ENCODE measurements at places on chromosomes 5 and 9.

DNA sequence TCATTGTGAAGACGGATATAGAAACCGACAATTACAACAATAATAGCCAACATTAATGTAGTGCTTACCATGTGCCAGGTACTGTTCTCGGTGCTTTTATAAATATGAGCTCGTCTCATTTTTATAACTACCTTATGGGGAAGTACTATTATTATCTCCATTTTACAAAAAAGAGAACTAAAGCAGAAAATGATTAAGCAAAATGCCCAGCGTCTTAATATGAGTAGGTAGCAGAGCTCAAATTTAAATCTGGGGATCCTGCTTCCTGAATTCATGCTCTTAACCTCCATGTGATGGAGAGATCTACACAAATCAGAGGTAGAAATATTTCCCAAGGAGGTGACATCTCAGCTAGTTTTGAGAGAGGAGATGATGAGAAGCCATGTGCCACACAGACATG lies 256.9 kb downstream of the TRIM32 start:
- DNase-seq, result no peak

DNA sequence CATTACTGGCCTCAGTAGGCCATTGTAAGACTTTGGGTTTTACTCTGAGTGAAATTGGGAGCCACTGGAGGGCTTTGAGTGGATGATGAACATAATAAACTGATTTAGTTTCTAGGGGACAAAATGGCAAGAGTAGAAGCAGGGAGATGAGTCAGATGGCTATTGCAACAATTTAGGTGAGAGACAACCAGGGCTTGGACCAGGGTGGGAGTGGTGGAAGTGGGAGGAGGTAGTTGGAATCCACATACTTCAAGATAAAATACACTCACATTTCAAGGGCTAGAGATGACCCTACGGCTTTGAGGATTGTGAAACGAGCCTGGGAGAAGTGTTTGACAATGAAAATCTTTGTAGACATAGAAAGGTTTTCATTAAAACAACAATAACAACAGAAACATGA lies 136.3 kb downstream of the ACTBL2 start:
- no peak for DNase-seq

DNA sequence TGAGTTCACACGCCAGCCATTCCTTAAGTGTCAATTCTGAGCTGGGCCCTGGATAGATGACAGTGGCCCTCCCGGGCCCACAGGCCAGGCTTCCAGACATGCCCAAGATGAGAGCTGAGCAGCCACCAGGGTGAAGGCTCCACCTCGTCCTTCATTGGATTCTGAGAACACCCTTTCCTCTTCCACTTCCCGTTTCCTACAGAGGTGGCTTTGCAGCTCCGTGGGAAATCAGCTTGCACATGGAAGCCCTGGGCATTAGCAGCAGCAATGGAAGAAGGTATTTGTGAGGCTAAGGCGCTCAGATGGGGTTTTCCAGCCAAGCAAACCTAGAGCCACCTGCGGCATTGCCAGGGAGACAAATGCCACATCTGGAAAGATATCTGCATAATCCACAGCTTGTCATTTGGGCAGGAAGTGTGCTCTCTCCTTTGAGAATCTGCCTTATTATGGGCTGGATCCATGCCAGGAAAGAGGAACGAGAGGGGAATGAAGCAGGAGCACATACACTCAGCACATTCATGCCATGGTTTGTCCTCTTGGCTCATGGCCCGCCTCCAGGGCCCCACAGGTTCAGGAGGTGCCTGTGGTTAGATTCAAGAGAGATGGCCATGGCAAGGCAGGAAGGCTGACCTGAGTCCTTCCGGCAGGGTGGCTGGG lies 34.1 kb downstream of the CFAP77 start:
- DNase-seq, result no peak

GRCh38 chr5:66728049-66728448 lies 131.9 kb downstream of the MAST4 start:
- DNase-seq, result no peak

- DNase-seq, result no peak
Observed at GRCh38 chr9:92265154-92265553, 28.3 kb downstream of the IARS1 start.

GRCh38 chr5:4019009-4019769 lies 423.6 kb downstream of the IRX1 start:
- no peak for DNase-seq

DNA sequence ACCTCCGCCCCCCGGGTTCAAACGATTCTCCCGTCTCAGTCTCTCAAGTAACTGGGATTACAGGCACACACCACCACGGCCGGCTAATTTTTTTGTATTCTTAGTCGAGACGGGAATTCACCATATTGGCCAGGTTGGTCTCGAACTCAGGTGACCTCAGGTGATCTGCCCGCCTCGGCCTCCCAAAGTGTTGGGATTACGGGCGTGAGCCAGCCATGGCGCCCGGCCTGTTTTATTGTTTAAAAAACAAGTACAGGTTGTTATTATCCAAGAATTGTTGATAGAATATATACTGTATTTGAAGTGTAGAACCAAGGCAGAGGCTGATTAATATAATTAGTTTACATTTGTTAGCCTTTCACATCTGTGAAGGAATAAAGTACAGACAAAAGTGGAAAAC lies 8.9 kb downstream of the PARP8 start:
- no peak for DNase-seq

GRCh38 chr9:6894135-6894534 lies 136.4 kb downstream of the KDM4C start:
- no peak for DNase-seq

GRCh38 chr9:73183917-73184861 lies 32.5 kb downstream of the ANXA1 start:
- DNase-seq, result no peak

DNA sequence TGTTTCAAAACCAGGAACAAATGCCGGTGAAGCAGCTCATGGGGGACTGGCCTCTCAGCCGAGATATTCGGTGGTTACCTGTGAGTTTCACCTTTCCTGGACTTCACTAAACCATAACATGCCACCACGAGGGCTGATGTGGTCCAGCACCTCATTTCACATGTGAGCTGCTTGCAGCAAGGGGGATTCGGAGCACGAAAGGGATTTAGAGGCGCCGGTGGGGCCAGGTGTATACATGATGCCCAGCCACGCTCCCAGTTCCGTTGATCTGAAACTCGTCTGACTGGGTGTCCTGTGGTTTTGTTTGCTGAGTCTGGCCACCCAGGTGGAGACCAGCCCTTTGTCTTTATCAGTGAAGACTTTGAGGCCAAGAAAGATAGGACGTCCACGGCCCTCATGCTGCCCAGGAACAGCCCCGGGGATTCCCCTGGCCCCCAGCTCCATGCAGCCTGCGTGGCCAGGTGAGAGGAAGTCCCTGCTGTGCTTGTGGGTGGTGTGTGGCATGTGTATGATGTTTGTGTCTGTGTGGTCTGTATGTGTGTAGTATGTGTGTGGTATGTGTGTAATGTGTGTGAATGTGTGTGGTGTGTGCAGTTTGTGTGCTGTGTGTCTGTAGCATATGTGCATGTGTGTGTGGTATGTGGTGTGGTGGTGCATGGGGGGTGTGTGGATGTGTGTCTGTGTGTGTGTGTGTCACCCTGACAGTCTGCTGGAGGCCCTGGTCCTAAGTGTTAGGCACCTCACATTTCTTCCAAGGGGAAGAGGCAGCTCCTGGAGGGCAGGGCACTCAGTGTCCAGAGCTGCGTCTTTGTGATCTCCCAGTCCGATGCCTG lies 23.4 kb downstream of the PHF2 start:
- no peak for DNase-seq

DNA sequence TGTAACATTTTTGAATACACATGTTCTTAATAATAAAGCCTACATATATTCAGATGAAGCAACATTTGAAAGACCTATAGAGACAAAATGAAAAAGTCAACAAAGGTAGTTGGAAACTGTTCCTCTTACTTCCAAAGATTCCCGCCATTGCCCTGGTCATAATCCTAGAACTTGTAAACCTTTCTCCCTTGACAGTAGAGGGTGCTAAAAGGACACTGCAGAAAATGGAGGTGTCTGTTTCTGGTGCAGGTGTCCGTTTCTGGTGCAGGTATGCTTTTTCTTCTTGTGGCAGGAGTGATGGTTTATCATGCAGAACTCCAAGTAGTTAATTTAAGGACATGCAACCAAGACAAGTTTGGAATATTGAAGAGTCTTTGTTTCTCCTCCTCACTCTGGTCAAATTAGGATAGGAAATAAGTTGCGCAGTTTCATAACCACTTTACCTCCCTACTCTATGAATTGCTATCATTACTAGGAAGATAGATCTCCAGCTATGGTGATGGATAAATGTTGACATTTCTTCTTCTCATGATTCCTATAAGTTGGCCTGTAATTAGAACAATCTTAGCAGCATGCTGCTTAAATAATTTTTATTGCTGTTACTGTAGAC lies 56.0 kb upstream of the FAM174A start:
- DNase-seq, result no peak

GRCh38 chr9:116905171-116905588 lies 218.1 kb downstream of the TRIM32 start:
- DNase-seq, result no peak

GRCh38 chr9:105912863-105913516 lies 218.6 kb downstream of the TMEM38B start:
- no peak for DNase-seq

- peak; percentile 14 for DNase-seq
Observed at GRCh38 chr9:3441197-3441816, 84.5 kb downstream of the RFX3 start.

DNA sequence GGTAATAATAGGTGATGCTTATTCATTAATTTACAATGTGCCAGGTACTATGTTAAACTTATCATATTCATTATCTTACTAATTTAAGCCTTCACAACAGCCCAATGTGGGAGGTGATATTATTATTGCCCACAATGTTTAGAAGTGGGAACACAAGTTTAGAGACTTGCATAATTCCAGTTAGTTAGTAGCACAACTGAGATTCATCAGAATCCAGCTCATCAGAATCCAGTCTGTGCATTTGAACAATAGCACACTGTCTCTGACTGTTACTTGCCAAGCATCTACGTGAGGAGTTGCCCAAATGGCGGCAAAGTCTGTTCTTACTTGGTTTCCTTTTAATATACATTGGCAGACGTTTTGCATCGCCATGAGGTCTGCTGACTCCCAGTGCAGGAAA lies 110.9 kb upstream of the BASP1 start:
- DNase-seq, result no peak

DNA sequence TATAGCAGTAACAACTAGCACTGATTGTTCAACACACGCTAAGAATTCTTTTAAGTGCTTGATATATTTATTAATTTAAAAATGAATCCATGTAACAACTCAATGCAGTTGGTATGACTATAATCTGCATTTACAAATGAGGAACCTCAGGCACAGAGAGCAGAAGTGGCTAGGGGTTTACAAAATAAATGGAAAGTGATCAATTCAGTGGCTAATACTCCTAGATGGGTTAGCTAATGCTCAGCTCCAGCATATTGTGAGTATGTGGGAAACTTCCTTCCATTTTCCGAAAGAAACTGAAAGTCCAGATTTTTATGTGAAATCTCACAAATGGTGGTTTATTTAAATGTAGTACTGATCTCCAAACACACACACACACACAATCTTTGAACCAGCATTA lies 128.0 kb downstream of the RFX3 start:
- no peak for DNase-seq

DNA sequence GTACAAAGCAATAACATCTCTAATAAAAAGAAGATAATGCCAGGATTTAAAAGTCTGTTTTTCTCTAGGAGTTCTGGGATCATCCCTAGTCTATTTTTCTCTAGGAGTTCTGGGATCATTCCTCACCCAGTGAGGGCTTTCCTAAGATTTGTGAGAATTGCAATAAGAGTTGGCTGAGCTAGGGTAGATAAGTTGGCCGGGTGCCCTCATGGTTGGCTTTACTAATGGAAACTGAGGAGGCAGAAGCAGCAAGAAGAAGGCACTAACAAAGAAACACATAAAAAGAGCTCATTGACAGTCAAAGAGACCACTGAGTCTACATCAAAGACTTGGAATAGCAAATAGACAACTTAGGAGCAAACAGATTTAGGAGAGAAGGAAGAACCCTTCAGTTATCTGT lies 4.2 kb downstream of the SLC1A3 start:
- no peak for DNase-seq

DNA sequence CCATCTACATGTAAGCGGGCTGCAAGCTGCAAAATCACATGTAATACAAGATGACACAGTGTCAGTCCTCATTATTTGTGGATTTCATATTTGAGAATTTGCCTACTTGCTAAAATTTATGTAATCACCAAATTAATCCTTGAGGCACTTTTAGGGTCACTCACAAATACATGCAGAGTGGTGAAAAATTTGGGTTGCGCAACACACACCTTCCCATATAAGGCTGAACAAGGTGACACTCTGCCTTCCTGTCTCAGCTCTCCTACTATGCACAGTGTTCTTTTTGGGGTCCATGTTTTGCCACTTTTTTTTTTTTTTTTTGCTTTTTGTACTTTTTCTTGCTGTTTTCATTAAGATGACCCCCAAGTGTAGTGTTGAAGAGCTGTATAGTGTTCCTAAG lies 111.0 kb downstream of the FBXL7 start:
- DNase-seq, result no peak

DNA sequence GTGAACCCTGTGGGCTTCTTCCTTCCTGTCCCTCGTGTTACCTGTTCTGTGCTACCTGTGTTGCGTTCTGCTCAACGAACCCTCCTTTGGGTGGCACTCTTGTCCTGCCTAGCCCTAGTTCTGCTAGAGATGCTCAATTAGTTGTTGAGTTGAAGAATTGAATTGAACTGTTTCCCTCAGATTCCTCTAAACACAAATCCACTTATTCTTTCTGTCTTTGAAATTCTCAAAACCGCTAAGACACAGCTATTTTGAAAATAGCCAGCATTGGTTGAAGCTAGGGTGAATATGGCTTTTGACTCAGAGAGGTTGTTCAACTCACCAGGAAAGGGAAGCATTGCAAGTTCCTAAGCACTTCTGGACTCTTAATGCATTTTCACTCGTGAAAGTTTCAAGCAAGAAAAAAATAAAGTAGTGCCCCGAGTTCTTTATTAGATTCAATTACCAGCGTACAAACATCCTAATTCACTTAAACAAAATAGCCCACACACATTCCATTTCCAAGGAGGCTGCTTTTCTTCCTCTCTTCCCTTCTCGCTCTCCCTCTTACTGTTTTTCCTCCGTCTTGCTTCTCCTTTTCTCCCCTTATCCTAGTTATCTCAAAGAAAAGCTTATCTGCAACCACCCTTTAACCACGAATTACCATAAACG lies 642 bp upstream of the ITGA1 start:
- no peak for DNase-seq

GRCh38 chr9:125238915-125239446 lies 2.2 kb downstream of the HSPA5 start:
- no peak for DNase-seq

DNA sequence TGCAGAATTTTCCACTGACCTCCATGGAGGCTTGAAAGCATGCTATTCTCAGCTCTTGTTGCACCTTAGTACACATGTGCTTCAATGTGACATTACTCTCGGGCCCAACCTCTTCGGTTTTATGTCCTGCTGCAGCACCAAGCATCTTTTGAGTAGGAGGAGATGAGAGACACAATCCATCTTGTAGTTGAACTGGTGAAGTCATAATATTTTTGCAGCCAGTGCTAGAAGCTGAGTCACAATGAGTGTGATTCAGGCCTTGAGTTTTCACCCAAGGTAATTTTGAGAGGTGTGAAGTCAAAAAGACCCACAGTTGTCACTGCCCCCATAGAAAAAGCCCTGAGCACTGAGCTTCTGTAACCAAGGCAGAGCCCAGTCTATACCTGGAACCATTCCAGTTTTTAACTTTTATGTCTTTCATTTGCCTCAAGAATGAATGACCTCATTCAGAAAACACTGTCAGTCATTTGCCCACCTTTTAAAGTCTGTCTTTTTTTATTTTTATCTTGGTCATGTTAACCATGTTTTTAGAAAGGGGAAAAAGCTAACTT lies 117.7 kb downstream of the ZNF462 start:
- no peak for DNase-seq

Data from GM18507 (cell line).